ENCODE measurements at places on chromosomes 4 and X. TPM values are rescaled to one million over a fixed set of nuclear protein-coding genes. Genes with fewer than 3 reads are reported as not detected.

- DNase-seq: no peak
- no peaks in the 10 kb centered on the region for H3K36me3 ChIP-seq
- H3K4me3 ChIP-seq: no peak overlapping the region
- no peak overlapping the region for H3K27ac ChIP-seq
Measured at GRCh38 chrX:106692425-106693065, 34.0 kb upstream of the RNF128 start.

- H3K36me3 ChIP-seq: no peaks in the 10 kb centered on the region
- no peaks in the 10 kb centered on the region for H3K27me3 ChIP-seq
- no peak overlapping the region for H3K4me3 ChIP-seq
- H3K4me1 ChIP-seq: peaks cover 13% of the 10 kb centered on the region
- DNase-seq: no peak
Measured at GRCh38 chr4:38310446-38311043, 350.3 kb downstream of the PTTG2 start.

DNA sequence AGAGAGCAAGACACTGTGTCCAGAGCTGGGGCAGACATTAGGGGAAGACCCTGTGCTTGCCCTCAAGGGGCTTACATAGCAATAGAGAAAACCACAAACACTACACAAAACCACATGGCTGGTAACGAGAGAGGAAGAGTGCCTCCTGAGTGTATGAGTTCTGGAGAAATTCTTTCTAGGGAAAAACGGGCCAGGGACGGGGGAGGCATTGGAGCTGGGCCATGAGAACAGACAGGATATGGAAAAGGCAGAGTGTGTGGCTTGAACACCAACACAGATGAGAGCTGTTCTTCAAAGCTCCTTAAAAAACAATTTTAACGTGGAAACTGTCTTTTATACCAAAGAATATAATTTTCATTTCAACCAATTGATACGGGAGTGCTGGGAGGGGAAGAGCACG is 42.7 kb downstream of the RASGEF1B start:
- no peak for DNase-seq
- H3K4me3 ChIP-seq: no peak overlapping the region
- no peaks in the 10 kb centered on the region for H3K36me3 ChIP-seq
- H3K4me1 ChIP-seq: peaks cover 42% of the 10 kb centered on the region
- H3K27ac ChIP-seq: no peak overlapping the region

DNA sequence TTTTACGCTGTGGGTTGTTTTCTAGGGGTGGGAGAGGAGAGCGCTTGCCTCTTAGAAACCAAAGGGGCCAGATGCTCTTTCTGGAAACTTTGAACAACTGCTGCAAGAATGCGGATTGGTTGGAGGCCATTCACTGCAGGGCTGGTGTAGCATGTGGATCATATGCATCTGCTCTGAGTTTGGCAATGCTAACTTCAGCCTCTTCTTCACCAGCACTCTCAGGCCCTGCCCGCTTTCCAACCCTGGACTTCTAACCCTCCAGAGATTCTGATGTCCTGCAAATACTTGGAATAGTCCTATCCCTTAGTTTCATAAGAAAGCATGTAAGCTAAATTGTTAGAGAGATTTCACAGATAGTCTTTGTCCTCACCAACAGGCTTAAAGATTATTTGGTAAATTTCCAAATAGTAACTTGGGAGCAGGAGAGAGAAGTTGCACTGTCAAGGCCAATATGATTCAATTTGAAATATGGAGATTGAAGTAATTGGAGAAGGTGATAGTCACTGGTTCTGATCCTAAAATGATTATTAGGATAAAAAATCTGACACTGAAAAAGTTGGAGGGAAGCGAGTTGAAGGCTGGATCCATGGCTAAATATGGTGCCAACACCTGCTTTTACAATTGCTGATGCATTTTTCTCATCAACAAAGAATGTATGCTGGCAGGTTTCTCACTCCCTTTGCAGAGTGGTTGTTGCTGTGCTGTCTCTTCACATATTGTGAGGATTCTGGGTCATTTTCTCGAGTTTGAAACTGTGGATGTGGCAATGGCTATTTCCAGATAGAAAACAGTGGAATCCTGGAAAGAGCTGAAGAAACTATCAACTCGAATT is 210.4 kb downstream of the PTTG2 start:
- no peak for DNase-seq
- H3K36me3 ChIP-seq: no peaks in the 10 kb centered on the region
- no peaks in the 10 kb centered on the region for H3K4me1 ChIP-seq
- no peak overlapping the region for H3K27ac ChIP-seq
- no peak overlapping the region for H3K4me3 ChIP-seq
- H3K27me3 ChIP-seq: no peaks in the 10 kb centered on the region

GRCh38 chr4:751676-752075 is 46.0 kb downstream of the PCGF3 start:
- H3K36me3 ChIP-seq: no peaks in the 10 kb centered on the region
- no peak for DNase-seq
- no peak overlapping the region for H3K27ac ChIP-seq
- H3K4me3 ChIP-seq: no peak overlapping the region
- H3K27me3 ChIP-seq: no peaks in the 10 kb centered on the region
- no peaks in the 10 kb centered on the region for H3K4me1 ChIP-seq

DNA sequence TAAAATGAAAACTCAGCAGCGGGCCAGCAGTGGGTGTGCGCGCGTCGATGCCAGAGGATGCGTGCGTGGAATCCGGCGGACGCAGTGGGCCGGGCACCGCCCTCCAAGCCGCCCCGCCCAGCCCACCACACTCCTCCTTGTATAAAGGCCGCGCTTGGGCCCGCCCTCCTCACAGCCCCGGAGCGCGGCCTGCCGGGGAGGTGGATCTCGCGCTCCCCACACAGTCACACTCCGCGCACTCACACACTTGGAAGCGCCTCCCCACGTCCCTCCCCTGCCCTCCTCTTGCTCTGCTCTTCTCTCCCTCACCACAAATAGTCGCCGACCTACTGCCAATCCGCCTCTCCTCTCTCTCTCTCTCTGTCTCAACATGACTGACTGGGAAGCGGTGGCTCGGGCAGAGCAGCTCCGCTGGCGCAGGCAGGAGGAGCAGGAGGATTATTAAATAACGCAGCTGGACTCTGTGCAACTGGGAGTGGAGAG is at the start of gene CCSER1:
Gene CCSER1, plus strand, starts transcription at position 172 of the 483 bp plus-strand sequence.
- H3K27me3 ChIP-seq: peaks cover 74% of the 10 kb centered on the region
- no peaks in the 10 kb centered on the region for H3K36me3 ChIP-seq
- peak within 1 kb of the TSS; percentile 62 for H3K4me3 ChIP-seq
- H3K27ac ChIP-seq: no peak within 1 kb of the TSS
- peaks cover 5% of the 10 kb centered on the region for H3K4me1 ChIP-seq

GRCh38 chrX:119870626-119871131 is 854 bp downstream of the RNF113A start:
- peak; percentile 37 for DNase-seq
- no peaks in the 10 kb centered on the region for H3K27me3 ChIP-seq
- H3K4me3 ChIP-seq: peak overlapping the region; percentile 76
- no peaks in the 10 kb centered on the region for H3K4me1 ChIP-seq
- H3K27ac ChIP-seq: no peak overlapping the region
- no peaks in the 10 kb centered on the region for H3K36me3 ChIP-seq

- DNase-seq: peak; percentile 69
- no peaks in the 10 kb centered on the region for H3K36me3 ChIP-seq
- no peaks in the 10 kb centered on the region for H3K27me3 ChIP-seq
Measured at GRCh38 chr4:17173300-17173699, 274.9 kb upstream of the LDB2 start.

SLC6A14 gene
- total RNA-seq: not detected

CLTRN gene
- 2.0 TPM for total RNA-seq

BBS12 gene
- total RNA-seq: 5.9 TPM

CT45A3 gene
- total RNA-seq: not detected

HGFAC gene
- total RNA-seq: not detected

SPOCK3 gene
- total RNA-seq: 0.21 TPM

TEX13C gene
- not detected for total RNA-seq

All from neural progenitor cell (in vitro differentiated cells).